H4 (cell line): ENCODE measurements at places on chromosomes 2 and 18. TPM values are rescaled to one million over a fixed set of nuclear protein-coding genes. Genes with fewer than 3 reads are reported as not detected.

GRCh38 chr2:239836021-239836765, 188.9 kb downstream of the NDUFA10 start:
- no peak for DNase-seq

DNA sequence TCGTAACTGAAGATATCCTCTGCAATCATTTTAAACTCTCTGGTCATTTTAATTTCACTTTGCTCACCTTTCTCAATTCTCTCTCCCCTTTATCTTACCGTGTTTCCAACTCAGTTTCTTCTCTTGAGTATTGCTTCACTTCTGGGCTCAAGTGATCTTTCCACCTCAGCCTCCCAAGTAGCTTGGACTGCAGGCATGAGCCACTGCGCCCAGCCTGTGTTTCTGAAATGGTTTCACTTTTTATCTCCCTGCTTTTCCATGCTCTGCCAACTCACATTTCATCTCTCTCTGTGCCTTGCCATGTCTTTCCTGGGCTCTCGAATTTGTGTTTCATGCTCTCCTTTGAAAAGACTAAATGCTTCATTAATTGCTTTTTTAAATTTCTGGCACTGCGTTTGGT, 30.5 kb upstream of the TMEM131 start:
- DNase-seq, result no peak

GRCh38 chr2:237465515-237466148, 21.4 kb upstream of the MLPH start:
- peak; percentile 78 for DNase-seq

DNA sequence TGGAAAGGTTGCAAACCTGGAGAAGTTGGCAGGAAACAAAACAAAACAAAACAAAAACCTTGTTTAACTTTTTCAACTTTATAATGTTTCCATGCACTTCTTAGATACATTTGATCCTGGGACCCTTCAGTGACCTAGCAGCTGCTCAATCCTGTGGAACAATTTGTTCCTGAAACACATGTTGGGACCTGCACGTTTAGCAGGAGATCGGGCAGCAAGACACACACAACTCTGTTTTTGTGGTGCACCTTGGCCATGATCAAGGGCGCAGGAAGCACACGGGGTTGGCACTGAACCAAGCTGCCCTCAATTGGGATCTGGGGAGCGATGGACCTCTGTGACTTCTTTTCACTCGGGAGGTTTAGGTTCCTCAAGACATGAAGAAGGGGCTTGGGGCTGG, 268.7 kb downstream of the LOXHD1 start:
- no peak for DNase-seq

GRCh38 chr2:135993421-135993820, 8.0 kb upstream of the DARS1 start:
- no peak for DNase-seq

DNA sequence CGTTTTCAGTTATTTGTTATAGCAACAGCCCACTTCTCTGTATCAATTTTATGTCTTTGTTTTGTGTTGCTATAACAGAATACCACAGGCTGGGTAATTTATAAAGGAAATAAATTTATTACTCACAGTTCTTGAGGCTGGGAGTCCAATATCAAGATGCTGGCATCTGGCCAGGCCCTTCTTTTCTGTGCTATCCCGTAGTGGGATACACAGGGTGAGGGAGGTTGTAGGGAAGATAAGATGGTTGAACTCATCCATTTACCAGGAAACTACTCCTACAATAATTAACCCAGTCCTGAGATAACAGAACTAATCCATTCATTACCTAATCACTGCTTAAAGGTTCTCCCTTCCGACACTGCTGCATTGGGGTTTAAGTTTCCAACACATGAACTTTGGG, 220.7 kb downstream of the TPGS2 start:
- no peak for DNase-seq

DNA sequence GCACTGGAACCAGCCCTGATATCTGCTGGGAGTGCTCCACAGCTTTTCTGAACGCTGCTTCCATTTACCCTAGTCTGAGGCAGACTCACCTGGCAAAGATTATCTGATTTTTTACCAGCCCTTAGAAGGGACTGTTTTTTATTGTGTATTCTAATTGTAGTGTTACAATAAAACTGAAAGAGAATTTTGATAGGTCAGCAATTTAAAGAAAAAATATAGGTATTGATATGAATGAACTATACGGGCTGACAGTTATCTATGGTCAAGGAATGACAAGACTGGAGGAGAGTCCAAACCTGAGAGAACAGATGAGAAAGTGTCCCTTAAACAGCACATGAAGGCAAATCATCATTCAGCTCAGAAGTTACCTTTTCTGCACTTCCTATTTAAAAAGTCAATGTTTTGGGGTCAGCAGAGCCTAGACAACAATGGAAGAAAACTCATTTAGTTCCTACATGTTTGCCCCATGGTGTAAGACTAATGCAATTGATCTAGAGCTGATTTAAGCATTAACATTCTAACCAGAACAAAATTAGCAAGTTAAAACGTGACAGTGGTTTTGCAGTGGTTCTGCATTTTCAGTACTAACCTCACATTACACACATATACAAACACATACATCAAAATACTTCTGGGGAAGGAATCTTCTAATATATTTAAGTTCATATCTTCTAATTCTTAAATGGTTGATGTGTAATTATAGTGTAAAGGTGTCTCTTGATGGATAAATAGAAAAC, 500.9 kb downstream of the TGIF1 start:
- DNase-seq, result no peak

DNA sequence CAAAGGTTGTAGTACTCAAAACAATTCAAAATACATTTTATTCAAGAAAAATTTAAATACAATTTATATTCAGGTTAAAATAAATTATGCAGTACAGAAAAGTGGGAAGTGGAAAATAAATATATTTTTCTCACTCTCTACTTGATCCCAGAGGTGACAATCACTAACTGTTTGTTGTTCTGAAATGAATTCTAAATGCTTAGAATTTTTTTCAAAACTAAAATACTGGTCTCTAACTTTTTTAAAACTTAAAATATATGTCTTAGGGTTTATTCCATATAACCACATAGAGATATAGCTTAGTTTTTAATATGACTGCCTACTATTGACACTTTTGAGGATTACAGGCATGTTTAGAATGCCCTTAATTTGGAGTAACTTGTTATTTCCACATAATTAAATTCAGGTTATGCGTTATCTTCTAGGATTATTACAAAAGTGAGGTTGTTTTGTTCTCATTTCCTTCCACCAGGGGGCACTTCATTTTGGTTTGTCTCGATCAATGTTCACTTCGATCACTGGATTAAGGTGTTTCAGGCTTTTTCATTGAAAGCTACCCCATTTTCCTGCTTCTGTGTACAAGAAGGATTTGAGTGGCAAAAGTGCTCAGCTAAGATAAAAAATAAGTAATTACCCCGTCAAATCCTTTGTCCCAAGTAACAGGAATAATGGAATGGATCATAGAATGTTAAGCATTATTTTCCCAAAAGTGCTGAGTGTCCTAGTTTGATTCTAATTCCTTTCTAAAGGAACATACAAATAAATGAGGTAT, 27.1 kb upstream of the TFPI start:
- DNase-seq, result peak; percentile 18

DNA sequence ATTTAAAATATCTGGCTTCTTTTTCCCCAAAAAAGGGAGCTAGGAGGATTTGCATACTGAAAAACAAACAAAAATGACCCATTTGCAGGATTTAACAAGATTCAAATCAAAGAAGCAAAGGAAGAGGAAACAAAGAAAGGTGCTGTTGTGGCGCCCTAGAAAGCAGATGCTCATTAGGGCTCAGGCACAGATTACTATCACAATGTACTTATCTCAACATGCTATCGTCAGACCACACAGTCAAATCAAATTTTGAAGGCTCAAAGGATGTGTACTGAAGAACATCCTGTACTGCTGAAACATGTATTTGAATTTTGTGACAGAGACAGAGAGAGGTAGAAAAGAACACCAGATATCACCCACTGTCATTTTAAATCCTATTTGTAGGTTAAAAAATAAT, 10.9 kb downstream of the RBMS1 start:
- no peak for DNase-seq

- DNase-seq, result peak; percentile 23
Observed at GRCh38 chr18:23307567-23308295, 145.4 kb upstream of the RIOK3 start.

- no peak for DNase-seq
Observed at GRCh38 chr2:208266553-208266893, 468 bp downstream of the PIKFYVE start.

DNA sequence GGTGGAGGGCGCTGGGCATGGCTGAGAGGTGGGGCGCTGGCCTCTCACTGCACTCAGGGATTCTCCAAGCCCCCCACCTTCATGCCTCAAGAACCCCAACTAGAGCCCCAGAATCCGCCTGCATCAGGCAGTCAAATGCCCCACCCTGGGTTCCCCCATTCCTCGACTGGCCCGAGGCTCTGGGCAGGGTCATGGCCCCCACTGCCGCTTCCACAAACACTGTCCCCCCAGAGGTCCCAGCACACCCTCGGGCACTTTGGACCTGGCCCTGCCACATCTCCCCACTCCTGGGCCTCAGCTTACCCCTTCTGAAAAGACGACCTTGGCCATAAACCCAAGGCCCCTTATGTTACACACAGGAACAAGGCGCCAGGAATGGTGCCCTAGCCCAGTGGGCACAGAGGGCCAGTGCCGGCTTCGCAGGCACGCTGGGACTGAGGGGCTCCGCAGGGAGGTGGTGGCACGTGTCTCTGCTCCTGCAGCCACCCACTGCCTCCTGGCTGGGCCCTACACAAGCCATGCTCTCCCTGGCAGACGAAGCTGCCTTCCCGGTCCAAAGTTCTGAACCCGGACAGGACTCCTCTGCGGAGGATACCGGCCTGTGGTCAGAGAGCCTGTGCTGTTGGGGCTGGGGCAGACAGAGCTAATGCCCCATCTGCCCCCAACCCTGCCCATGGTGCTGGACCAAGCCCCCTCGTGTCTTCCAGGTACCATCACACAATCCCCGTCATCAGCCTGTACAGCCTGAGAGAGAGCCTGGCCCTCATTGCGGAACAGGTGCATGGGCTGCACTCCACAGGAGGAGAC, 6.8 kb downstream of the AGXT start:
- DNase-seq, result no peak

- no peak for DNase-seq
Observed at GRCh38 chr2:46942143-46942526, 26.5 kb upstream of the MCFD2 start.

The CFC1 gene
- total RNA-seq, result 0.39 TPM in 1 of 2 replicates, not detected in the other

The DNAH6 gene
- 0.02 TPM in 1 of 2 replicates, not detected in the other for total RNA-seq

The MFF gene
- total RNA-seq, result 131 and 152 TPM in 2 replicates

The REG1B gene
- total RNA-seq, result not detected in 2 replicates

The KATNAL2 gene
- 6.7 and 6.8 TPM in 2 replicates for total RNA-seq

The NXPH2 gene
- 0.80 and 3.2 TPM in 2 replicates for total RNA-seq
